ENCODE measurements at places on chromosomes 13 and 19.
A peak's percentile ranks its signal among the peaks of the same experiment; 100 is the strongest.

GRCh38 chr19:46787331-46788261 lies 798 bp downstream of the SLC1A5 start:
- peak; percentile 77 for DNase-seq

DNA sequence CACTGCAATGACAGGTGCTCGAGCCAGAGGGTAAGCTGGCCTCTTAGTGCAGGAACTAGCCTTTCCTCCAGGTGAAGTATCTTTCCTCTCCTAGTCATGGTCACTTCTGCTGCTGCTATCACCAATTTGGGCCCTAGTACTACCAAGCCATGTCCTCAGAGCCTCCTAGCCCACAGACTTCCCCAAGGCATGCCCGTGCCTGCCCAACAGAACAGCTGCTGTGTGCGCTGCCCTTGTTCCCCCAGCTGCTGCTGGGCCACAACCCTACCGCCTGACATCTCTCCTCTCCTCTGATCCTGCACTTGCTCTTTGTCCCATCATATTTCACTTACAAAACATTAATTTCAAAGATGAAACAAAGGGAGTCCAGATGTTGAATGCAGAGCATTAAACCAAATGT lies 168.5 kb upstream of the FREM2 start:
- no peak for DNase-seq

DNA sequence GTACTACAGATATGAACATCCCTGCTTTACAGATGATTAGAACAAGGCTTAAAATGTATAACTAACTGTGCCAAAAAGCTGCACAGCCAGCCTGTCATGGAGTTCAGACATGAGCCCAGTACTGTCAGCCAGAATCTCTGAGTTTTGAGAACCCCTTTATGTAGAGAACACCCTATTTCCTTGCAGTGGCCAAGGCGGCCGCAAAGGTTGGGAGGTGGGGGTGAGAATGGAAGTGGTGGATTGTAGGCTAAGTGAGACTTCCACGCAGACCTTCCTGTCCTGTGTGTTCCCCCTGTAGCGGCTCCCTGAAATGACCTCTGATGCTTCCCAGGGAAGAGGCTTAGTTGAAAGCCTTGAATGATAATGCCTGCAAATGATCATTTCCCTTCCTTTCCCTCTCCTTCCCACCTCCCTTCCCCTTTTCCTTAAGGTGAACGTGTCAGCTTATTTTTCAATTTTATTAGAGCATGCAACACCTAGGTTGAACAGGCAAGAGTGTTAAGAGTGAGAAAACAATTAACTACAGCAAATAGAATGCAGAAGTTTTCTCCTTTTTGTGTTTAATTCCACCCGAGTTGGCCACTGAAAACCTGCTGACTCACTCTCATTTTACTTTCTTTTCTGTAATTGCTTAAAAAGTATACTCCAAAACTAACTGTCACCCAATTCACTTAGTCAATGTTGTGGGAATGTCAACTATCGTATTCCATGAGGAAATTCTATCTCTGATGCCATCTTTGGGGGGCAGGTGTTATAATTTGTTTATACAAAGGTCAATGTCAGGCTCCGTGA lies 167.0 kb upstream of the EDNRB start:
- DNase-seq, result no peak

- DNase-seq, result no peak
Measured at GRCh38 chr19:44642377-44642776, 1.3 kb upstream of the PVR start.

GRCh38 chr13:112808377-112809140 lies 118.7 kb downstream of the ATP11A start:
- DNase-seq, result no peak

DNA sequence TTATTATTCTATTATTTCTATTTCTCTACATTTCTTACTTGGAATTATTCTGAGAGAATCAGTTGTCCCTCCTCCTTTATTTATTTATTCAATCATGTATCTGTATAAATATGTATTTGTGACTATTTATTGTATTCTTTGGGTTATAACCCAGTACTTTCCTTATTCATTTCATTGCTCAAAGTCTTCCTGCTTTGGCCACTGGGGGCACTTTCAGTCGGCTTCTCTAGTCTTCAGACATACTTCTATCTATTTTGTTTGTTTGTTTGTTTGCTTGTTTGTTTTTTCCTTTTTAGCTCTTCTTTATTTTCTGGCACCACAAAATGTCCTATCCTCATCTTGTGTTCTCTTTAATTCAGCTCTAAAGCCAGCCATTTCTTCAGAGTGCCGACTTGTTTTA lies 260.4 kb downstream of the NALCN start:
- no peak for DNase-seq

DNA sequence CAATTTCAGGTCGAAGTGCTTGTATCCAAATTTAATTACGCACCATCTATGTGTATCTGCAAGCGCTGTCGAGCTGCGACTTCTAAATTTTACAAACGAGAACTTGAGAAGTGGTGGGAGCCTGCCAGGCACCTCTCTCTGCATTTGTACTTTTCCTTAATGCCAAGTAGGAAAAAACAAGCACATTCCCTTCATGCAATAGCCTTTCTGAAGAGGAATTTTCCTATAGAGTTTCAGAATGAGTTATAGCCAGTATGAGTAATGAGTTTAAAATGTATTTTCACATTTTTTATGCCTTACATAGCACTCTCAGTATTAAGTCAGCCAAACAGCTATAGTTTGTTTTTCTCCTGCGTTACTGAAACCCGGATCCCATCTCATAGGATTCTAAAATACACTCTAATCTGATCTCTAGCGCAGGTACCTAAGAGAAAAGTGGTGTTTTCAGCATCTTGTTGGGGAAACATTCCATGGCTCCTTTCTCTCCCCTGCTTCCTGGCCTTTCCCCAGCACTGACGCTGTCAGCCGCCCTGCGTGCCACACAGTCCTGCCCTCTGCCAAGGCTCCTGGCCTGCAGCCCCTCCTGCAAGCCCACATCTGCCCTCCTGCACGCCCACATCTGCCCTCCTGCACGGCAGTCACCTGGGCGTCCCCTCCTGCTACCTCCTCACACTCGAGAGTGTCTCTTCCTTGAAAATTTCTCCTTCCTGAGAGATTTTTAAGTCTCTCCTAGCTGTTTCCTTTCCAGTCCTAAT lies 526.9 kb downstream of the MYO16 start:
- DNase-seq, result no peak

- peak; percentile 87 for DNase-seq
Measured at GRCh38 chr13:23578411-23579071, 8.3 kb downstream of the TNFRSF19 start.

GRCh38 chr13:45004096-45004495 lies 14.8 kb downstream of the GPALPP1 start:
- no peak for DNase-seq

DNA sequence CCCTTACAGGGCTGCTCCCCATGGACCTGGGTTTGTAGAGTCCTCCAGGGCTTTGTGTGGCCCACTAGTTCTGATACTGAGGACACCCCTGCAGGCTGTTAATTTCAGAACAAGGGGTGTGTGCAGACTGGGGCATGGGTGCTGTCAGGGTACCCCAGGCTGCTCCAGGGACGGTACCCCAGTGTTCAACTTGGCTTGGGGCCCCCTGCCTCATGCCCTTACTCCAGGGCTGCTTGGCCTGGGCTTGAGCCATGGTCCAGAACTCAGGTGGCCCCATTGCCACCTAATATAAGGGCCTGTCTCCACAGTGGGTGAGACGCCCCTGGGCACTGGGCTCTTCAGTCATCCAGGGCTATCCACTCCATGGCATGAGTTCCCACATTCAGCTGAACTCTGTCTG lies 1417.6 kb downstream of the UQCRFS1 start:
- no peak for DNase-seq

DNA sequence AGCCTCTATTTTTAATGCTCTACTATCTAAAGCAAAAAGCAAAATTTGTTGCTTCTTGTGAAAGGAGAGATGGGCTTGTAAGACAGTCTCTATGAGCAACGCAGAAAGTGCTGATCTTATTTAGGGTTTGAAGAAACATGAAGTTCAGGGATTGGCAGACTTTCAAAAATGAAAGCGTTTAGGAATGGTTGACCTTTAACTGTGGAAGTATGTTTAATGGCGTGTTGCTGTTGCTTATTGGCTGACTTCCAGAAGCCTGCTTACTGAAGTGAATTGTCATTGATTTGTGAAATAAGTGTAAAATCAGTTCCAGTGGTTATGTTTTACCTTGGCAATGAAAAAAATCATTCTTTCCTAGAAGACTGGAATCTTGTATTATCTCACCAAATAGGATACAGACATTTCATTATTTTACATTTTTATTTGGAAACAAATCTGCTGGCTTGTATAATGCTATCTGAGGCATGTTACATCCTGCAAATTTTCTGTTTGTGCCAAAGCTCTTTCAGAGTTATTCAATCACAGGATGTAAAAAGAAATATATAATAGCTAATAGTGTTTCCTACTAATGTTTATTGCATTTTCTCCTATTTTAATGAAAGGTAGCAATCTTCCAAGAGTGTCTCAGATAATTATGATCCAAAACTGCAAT lies 221.3 kb upstream of the SLITRK6 start:
- no peak for DNase-seq

GRCh38 chr19:5154129-5154798 lies 185.4 kb downstream of the KDM4B start:
- no peak for DNase-seq

DNA sequence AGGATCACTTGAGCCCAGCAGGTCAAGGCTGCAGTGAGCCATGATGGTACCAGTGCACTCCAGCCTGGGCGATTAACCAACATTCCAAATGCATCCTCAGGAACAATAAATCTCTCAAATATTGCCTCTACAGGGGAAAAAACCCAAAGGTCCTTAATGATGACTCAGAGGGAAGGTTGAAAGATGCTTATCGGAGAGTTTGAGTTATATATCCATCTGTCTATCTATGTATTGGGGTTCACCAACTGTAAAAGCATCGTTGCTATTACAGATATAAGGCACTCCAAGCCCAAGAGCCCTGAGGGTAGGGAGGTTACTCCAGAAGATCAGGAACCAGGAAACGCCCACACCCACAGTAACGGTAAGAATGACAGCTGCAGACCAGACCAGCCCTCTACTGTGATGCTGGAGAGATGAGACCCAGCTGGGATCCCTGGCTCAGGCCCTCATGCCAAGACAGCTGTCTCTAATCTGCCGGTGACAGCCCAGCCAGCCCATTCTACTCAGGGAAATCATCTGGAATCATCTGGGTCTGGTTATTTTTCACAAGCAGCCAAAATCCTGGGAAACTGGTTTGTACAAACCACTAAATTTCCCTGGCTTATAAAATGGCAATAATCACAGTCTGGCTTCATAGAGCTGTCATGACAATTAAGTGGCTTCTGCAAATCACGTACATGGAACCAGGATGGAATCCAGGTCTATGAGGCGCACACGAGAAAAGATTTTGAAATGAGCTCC lies 23.8 kb downstream of the TEX101 start:
- DNase-seq, result no peak

DNA sequence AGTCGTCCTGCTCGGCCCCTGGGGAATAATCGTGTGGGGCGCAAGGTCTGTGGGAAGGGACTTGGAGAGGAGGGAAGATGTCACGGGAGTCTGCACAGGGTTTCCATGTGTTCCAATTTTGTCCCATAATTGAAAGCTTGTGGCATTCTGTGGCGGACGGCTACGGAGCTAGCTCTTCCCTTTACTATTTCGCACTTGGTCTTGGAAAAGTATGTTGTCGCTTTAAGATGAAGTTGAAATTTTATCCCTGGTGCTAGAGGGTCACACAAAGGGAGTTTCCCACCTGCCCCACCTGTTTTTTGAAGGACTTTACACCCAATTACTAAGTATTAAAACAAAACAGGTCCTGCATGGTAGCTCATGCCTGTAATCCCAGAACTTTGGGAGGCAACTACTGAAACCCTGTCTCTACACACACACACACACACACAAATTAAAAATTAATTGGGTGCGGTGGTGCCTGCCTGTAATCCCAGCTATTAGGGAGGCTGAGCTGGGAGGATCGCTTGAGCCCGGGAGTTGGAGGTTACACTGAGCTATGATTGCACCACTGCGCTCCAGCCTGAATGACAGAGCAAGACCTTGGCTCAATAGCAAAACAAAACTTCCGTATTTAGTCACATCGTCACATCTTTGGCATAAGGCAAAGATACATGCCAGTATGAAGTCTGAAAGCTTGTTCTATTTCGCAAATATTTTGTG lies 967 bp upstream of the TPT1 start:
- peak; percentile 84 for DNase-seq
